Upper lobe of right lung (tissue), 1 donor: ENCODE measurements at places on chromosomes 6 and 20.

DNA sequence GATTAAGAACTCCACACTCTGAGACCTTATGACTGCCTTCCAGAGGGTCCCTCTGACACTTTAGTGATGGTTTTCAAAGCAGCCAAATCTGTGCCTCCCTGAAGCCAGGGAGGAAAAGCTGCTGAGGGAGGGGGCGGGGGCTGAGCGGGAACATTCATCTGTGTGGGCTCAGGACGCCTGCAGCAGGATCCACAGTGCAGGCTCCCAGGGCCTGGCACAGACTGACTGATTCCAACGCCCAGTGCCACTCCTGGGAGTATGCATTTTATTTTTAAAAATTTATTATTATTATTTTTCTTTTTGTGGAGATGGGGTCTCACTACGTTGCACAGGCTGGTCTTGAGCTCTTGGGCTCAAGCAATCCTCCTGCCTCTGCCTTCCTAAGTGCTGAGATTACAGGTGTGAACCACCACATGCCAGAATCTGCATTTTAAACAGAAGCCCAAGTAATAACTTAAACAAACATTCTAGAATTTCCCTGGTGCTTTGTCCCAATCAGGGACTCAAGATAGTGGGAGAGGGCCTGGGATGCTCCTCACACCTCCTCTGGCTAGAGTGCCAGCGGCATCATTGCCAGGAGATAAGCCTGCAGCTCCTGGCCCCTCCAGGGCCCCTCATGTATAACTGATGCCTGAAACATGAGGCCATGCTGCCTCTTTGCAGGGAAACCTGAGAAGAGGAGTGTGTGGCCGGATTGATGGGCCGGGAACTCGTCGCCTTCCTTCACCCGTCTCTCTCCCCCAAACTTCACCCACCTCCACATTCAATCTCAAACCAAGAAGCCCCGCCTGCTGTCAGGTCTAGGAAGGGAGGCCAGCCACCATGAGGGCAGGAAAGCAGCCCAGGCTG lies 438 bp upstream of the TMC2 start:
- H3K4me1 ChIP-seq = no peaks in the 10 kb centered on the region
- DNase-seq = no peak
- H3K27me3 ChIP-seq = peaks cover 12% of the 10 kb centered on the region
- no peak overlapping the region for H3K27ac ChIP-seq
- no peak overlapping the region for H3K4me3 ChIP-seq

- H3K27ac ChIP-seq = peak overlapping the region; percentile 31
- H3K4me1 ChIP-seq = peaks cover 8% of the 10 kb centered on the region
- DNase-seq = no peak
- no peaks in the 10 kb centered on the region for H3K27me3 ChIP-seq
- H3K36me3 ChIP-seq = no peaks in the 10 kb centered on the region
Observed at GRCh38 chr6:149140910-149141290, 176.6 kb upstream of the TAB2 start.

GRCh38 chr6:2545383-2546038 lies 205.2 kb downstream of the MYLK4 start:
- DNase-seq = no peak
- peaks cover 14% of the 10 kb centered on the region for H3K4me1 ChIP-seq
- no peak overlapping the region for H3K4me3 ChIP-seq

GRCh38 chr6:1348675-1349074 lies 36.8 kb downstream of the FOXQ1 start:
- no peaks in the 10 kb centered on the region for H3K36me3 ChIP-seq
- no peak for DNase-seq
- no peaks in the 10 kb centered on the region for H3K27me3 ChIP-seq
- H3K4me1 ChIP-seq = peaks cover 26% of the 10 kb centered on the region
- peak overlapping the region; percentile 44 for H3K27ac ChIP-seq
- no peak overlapping the region for H3K4me3 ChIP-seq

- peaks cover 13% of the 10 kb centered on the region for H3K4me1 ChIP-seq
- H3K27ac ChIP-seq = no peak overlapping the region
- H3K36me3 ChIP-seq = peaks cover 5% of the 10 kb centered on the region
- no peak overlapping the region for H3K4me3 ChIP-seq
- DNase-seq = no peak
Observed at GRCh38 chr6:24856901-24857670, 58.4 kb upstream of the ARMH2 start.

DNA sequence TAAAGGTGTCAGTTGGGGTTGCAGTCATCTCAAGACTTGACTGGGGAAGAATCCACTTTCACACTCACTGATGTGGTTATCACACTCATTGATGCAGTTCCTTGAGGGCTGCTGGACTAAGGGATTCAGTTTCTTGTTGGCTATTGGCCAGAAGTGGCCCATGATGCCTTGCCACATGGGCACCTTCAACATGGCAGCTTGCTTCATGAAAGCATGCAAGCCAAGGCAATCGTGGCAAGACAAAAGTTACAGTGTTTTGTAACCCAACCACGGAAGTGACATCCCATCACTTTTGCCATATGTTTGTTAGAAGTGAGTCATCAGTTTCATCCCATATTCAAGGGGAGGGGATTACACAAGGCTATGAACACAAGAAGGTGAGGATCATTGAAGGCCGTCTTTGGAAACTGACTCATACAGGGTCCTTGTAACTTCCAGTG lies 3.8 kb upstream of the RANBP9 start:
- peaks cover 8% of the 10 kb centered on the region for H3K4me1 ChIP-seq
- no peak for DNase-seq
- no peak overlapping the region for H3K27ac ChIP-seq
- no peaks in the 10 kb centered on the region for H3K27me3 ChIP-seq

DNA sequence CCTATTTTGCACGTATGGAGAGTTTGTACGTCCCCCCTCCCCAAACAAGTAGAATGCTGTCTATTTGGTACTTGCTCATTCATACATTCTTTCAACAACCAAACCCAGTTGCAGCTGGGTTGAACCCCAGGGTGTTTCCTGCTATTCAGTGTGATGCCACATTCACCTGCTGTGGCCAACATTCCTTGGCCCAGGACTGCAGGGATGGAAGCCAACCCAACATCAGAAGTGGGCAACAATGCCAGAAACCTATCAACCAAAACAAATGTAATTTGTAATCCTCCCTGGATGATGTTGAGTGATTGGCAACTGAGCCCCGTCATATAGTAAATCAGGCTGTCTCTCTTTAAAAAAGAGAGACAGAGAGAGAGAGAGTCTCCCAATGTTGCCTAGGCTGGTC lies 8.9 kb downstream of the NT5E start:
- H3K36me3 ChIP-seq = no peaks in the 10 kb centered on the region
- DNase-seq = no peak
- H3K27me3 ChIP-seq = no peaks in the 10 kb centered on the region
- H3K4me3 ChIP-seq = no peak overlapping the region

- H3K4me3 ChIP-seq = no peak overlapping the region
- no peaks in the 10 kb centered on the region for H3K27me3 ChIP-seq
- H3K27ac ChIP-seq = no peak overlapping the region
- peaks cover 11% of the 10 kb centered on the region for H3K36me3 ChIP-seq
- DNase-seq = no peak
Observed at GRCh38 chr20:45037635-45038034, 63.3 kb downstream of the KCNS1 start.

- no peak overlapping the region for H3K27ac ChIP-seq
- no peaks in the 10 kb centered on the region for H3K27me3 ChIP-seq
- H3K4me1 ChIP-seq = no peaks in the 10 kb centered on the region
- DNase-seq = no peak
Observed at GRCh38 chr20:20184706-20185105, 132.4 kb downstream of the CFAP61 start.

- no peaks in the 10 kb centered on the region for H3K4me1 ChIP-seq
- no peak overlapping the region for H3K4me3 ChIP-seq
- H3K27me3 ChIP-seq = no peaks in the 10 kb centered on the region
- H3K36me3 ChIP-seq = no peaks in the 10 kb centered on the region
Observed at GRCh38 chr6:76574746-76575145, 502.3 kb upstream of the IMPG1 start.

DNA sequence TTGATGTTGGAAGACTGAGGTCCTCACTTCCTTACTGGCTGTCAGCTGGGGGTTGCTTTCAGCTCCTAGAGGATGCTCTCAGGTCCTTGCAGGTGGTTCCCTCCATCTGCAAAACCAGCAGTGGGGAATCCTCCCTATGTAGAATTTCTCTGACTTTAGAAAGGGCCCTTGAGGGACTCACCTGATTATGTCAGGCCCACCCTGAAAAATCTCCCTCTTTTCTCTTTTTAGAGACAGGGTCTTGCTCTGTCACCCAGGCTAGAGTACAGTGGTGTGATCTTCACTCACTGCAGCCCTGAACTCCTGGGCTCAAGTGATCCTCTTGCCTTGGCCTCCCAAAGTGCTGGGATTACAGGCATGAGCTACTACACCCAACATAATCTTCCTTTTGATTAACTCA lies 102.9 kb upstream of the MCHR2 start:
- no peaks in the 10 kb centered on the region for H3K4me1 ChIP-seq
- DNase-seq = no peak
- no peaks in the 10 kb centered on the region for H3K27me3 ChIP-seq
- H3K36me3 ChIP-seq = no peaks in the 10 kb centered on the region

DNA sequence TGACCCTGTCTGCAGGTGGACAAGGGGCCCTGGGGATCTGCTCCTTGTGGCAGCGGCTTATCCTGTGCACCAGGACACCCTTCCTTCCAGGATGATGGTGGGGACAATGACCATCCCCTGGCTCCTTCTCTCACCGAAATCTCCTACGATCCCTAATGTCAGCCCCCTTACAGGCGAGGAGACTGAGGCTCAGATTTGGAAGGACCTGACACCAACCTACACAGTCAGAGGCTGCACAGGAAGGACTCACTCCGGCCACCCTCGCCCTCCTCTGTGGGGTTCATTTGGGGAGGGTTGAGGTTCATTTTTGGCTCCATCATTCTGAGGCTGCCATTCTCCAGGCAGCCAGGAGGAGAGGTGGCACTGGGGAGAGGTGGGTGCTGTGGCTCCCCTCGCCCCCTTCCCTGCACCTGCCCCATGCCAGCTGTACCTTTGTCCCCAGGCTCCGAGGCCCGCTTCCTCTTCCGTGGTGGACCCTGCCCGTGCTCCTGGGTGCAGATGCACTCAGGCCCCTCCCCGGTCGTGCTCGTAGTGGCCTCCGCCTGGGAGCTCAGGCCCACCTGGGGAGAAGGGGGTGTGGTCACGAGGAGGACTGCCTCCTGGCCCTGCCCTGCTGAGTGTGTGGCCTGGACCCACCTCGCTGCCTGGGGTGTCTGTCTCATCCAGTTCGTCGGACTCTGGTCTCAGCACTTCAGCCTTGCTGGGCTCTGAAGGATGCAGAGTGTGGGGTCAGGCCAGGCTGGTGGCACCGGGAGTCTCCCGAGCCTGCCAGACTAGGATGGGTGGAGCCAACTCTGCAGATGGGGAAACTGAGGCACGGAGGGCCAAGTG lies 5.3 kb upstream of the CABLES2 start:
- H3K27ac ChIP-seq = no peak overlapping the region
- H3K36me3 ChIP-seq = no peaks in the 10 kb centered on the region
- peaks cover 16% of the 10 kb centered on the region for H3K4me1 ChIP-seq
- H3K27me3 ChIP-seq = no peaks in the 10 kb centered on the region
- no peak overlapping the region for H3K4me3 ChIP-seq

GRCh38 chr6:128538763-128539162 lies 18.4 kb upstream of the PTPRK start:
- no peaks in the 10 kb centered on the region for H3K4me1 ChIP-seq
- no peak for DNase-seq
- no peak overlapping the region for H3K4me3 ChIP-seq
- H3K27ac ChIP-seq = no peak overlapping the region
